Naive B cell (primary cell): ENCODE measurements at places on chromosomes 1 and 21. TPM values are rescaled to one million over a fixed set of nuclear protein-coding genes. Genes with fewer than 3 reads are reported as not detected.

FRRS1 gene
- not detected for polyA plus RNA-seq

KIF21B gene
- polyA plus RNA-seq, result 2.5 TPM

PCSK9 gene
- polyA plus RNA-seq, result not detected

LCE1B gene
- polyA plus RNA-seq, result not detected

OR2M5 gene
- not detected for polyA plus RNA-seq

SPRR2A gene
- polyA plus RNA-seq, result not detected

NR1I3 gene
- polyA plus RNA-seq, result not detected

DENND2C gene
- 1.8 TPM for polyA plus RNA-seq

INSRR gene
- not detected for polyA plus RNA-seq

OR2L8 gene
- 0.74 TPM for polyA plus RNA-seq
